ENCODE measurements at places on chromosomes 6 and 20. TPM values are rescaled to one million over a fixed set of nuclear protein-coding genes. Genes with fewer than 3 reads are reported as not detected.

The QKI gene
- 159 TPM for polyA plus RNA-seq

The PTCRA gene
- not detected for polyA plus RNA-seq

The RAET1G gene
- 0.38 TPM for polyA plus RNA-seq

The TMEM200A gene
- 21.4 TPM for polyA plus RNA-seq

The PEX3 gene
- polyA plus RNA-seq: 38.8 TPM

The RBPJL gene
- polyA plus RNA-seq: not detected

The NEURL2 gene
- polyA plus RNA-seq: 4.0 TPM

The SLC18B1 gene
- polyA plus RNA-seq: 31.3 TPM

The BTNL2 gene
- 0.95 TPM for polyA plus RNA-seq

The ARG1 gene
- polyA plus RNA-seq: 0.40 TPM

The C20orf144 gene
- 0.32 TPM for polyA plus RNA-seq

The PDE10A gene
- polyA plus RNA-seq: 18.7 TPM

The FAM209A gene
- 0.35 TPM for polyA plus RNA-seq

The CDK5RAP1 gene
- 37.2 TPM for polyA plus RNA-seq

DNA sequence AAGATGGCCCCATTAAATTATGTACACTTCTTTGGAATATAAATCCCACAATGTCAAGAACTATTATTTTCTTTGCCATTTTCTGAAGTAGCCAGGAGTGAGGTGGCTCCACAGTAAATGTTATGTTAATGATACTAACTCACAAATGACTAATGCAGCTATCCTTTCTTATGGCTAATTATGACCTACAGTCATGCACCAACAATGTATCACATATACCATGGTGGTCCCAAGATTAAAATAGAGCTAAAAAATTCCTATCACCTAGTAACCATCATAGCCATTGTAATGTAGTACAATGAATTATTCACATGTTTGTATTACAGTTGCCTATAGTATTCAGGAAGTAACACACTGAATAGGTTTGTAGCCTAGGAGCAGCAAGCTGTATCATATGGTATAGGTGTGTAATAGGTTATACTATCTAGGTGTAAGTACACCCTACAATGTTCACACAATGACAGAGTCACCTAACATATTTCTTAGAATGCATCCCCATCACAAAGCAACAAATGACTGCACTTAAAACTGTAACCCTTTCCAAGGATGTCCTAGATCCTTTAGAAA, 15.3 kb downstream of the ECHDC1 start:
- DNase-seq: no peak

- no peak for DNase-seq
These were observed 100.6 kb downstream of the MAP3K4 start for GRCh38 chr6:161091972-161092701.

DNA sequence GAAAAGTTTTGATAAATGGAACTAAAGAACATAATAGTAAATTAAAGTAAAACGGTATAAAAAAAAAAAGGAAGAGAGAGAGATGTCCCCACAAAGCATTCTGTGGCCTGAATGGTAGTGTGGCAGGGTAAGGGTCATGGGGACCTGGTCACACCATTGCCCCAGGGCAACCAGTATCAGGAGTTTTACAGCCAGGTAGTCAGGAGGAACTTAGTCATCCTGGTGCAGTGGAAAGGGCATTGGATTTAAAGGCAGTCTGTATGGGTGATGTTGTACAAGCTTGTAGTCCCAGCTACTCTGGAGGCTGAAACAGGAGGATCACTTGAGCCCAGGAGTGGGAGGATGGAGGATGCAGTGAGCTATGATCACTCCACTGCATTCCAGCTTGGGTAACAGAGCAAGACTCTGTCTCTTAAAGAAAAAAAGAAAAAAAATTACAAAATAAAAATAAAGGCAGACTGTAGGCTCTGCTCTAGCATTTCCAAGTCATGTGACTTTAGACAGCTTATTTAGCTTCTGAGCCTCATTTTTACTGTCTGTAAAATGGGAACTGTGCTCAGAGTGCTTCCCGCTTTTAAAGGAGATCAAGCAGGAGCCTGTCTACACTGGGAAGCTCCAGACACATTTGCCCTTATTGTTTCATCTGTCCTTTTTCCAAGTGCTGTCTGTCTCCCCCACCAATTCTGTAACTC, 112.8 kb upstream of the ARMC2 start:
- no peak for DNase-seq

DNA sequence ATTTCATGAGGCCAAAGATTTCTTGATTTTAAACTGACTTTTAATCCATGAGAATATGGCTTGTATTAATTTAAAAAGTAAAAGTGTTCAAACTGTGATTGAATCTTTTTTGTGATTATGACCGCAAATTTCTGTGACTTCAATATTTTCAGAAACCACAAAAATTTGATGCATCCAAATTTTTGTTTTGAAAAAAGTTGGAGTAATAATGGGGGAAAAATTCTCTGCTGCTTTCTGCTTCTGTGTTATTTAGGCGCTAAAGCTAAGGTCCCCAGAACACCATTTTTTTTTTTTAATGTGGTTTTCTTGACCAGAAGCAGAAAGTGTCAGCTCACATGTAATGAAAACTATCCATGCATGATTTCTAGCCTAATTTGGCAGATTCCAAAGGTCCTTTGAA, 65.3 kb downstream of the GRIK2 start:
- DNase-seq: no peak

- DNase-seq: no peak
These were observed 53.2 kb downstream of the PHACTR3 start for GRCh38 chr20:59657459-59658046.

- no peak for DNase-seq
These were observed 1.3 kb upstream of the BLOC1S5 start for GRCh38 chr6:8065519-8065911.

GRCh38 chr6:151850479-151851003, 43.1 kb downstream of the ESR1 start:
- DNase-seq: no peak

DNA sequence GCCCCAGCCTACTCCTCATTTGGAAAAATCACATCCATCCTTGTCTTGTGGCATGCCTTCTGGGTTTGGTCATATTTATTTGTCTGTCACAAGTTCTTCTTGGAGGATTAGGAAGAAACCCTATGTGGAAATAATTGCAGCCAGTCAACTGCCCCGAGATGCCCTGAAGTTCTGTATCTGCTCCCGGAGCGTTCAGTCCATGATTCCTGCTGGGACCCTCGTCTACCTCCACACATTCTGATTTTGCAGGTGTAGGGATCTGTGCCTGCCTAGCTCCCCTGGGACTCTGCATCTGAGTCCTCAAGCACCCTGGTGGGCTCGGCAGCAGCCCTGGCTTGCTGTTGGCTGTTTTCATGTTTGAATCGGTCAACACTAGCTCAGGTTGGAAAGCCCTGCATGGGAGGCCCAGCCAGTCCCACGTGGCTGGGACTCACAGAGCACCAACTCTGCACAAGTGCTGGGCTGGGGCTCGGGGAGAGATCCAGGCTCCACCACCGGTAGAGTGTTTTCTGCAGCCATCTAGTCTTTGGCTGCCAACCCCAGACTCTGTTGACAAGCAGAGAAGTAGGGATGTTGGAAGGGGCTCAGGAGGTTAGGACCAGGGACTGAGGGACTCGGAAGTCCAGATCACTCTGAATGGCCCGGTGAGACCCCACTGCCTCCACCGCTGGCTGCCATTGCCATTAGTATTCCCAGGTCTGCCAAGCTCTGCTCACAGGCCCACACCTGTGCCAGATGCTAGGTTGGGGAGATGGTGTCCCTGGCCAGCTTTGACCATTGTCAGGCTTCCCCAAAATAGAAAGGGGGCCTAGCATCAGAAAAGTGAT, 183.5 kb upstream of the CST7 start:
- DNase-seq: no peak

GRCh38 chr6:47096211-47096895, 54.2 kb upstream of the ADGRF1 start:
- DNase-seq: no peak

GRCh38 chr6:113654396-113654795, 202.7 kb upstream of the MARCKS start:
- no peak for DNase-seq

GRCh38 chr6:132153221-132153898, 202.2 kb upstream of the CCN2 start:
- DNase-seq: no peak

DNA sequence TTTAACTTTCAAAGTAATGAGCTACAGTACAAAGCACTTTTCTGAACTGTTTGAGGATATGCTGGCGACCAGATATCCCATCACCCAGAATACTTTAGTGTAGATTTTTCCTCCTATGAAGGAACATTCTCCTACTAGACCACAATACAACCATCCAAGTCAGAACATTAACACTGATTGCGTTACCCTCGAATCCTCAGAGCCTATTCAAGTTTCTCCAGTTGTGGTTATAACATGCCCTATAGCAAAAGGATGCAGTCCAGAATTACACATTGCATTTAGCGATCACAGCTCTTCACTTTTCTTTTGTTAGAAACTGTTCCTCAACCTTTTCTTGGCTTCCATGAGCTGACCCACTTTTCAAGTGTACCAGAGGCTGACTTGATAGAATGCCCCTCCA, 87.4 kb upstream of the SOX4 start:
- no peak for DNase-seq

- peak; percentile 84 for DNase-seq
These were observed at the start of gene MOCS3 for GRCh38 chr20:50958615-50959542. Gene MOCS3, plus strand, starts transcription at chr20:50958818. Its CDS starts 25 bp downstream, at chr20:50958843.

DNA sequence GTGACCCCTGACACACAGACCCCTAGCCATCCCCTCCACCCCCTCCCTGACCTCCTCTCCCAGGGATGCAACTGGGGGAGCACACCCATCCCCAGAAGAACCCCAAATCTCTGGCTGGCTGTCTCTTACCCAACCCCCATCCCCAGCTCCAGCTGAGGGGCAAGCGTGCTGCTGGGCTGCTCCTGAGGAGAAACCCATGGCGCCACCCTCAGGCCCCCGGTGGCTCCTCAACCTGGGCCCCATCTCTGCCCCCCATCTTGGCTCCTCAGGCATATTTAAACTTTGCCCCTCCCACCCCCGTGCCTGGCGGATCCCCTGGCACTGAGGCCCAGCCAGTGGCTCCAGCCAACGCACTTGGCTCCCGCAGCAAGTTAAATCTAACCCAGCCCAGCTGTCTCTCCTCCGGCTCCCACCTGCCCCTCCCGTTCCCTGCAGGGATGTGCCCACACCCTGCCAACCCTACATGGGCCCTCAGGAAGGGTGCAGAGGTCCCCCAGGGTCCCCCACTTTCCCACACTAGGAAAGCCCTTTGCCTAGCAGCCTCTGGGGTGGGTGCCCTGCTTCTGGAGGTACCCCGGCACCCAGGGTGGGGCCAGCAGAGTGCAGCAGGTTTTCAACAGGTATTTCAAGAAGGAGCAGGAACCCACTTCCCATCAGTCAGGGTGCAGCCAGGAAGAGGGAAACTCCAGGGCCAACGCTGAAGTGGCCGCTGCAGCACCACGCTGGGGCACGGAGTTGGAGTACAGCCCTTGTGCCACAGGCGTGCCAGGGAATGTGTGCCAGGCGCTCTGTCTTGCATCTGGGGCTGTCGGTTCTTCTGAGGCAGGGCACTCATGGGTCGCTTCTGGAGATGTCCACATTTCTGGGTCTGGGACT, 5.3 kb upstream of the OSBPL2 start:
- DNase-seq: no peak

- no peak for DNase-seq
These were observed 28.7 kb downstream of the GNAS start for GRCh38 chr20:58880994-58881752.

GRCh38 chr20:60587986-60588385, 629.8 kb downstream of the CDH26 start:
- no peak for DNase-seq

DNA sequence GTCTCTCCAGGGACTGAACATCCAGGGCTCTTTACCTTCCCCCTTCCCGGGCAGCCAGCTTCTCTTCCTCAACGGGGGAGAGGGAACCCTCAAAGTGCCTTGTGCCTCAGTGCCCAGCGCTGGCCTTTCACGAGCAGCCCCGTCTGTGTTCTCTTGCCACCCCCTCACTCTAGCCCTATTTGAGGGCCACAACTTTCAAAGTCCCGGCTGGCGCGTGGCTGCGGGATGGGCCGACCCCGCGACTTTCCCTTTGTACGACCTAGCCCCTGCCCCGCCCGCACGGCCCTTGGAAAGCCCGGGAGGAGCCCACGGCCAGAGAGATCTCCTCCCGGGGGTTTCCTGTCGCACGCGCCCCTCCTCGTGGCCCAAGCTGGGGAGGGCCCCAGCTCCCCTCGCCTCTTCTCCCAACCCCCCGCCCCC, 559 bp downstream of the SCRT2 start:
- no peak for DNase-seq

- DNase-seq: no peak
These were observed 416.1 kb downstream of the TBC1D32 start for GRCh38 chr6:120918137-120918536.

DNA sequence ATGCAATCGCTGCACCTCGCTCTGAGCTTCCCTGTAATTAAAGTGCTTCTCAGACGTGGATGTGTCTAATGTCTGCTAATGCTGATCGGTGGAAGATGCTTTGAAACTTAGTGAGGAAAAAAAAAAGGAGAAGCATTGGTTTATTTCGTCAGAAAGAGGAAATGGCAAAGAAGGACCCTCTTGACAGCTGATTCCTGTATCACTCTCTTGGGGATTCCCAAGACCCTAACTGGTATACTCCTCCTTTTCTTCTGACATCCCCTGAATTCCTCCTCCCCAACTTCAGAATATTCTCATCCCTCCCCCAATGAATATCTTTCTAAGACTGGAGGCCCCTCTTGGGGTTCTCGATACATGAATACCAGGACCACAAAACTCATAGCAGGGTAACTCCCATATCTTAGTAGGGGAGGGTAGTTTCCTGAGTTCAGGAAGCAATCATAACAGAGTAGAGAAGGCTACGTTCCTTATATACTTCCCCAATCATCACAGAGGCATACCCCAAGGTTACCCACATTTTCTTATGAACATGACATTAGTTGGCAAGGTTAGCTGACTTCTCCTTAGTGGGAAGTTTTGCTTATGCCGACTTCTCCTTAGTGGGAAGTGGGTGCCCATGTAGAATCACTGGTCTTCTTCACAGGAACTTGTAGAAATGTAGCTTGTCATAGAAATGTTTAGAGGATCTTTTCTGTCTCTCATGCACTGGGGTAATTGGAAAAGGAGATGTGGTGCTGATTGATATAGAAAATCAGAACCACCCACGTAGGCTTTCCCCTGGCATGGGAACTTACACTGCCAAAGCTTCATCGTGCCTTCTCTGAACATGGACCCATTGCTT, 63.8 kb upstream of the ATXN1 start:
- no peak for DNase-seq

Measured in left renal pelvis (tissue), 4 donors.